ENCODE measurements at places on chromosomes 3 and 15.

DNA sequence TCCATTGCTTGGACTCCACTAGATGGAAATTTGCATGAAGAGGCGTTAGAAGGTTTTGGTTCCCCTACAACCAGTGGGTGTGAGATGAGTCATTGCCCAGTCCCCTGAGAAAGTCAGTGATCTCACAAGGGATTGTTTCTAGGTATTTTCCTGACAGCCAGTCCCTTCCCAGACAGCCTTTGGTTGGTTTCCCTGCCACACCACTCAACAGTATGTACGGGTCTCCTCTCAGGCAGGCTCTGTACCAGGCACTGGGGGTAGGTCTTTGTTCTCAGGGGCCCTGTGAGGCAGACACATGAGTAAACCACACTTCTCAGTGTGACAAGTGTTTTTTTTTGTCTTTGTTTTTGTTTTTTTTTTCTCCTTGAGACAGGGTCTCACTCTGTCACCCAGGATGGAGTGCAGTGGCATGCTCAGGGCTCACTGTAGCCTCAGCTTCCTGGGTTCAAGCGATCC, 4.0 kb downstream of the LAMP3 start:
- DNase-seq: no peak

DNA sequence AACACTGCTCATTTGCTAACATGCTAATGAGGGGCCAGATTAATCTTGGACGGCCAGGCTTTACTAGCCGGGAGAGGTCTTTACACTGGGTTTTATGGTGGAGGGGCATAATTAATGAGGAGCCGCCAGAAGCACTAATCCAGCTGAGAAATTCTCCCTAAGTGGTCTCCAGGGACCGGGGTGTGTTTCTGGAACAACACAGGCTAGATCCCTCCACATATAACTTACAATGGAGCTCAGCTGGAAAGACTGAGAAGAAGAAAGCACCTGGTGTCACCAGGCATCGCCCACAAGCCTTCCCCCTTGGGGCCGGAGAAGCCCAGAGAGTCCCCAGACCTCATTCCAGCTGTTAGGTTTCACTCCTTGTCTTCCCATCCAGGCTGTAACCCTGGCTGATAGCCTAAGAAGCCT, 127.5 kb downstream of the MEGF11 start:
- DNase-seq: peak; percentile 29

GRCh38 chr15:32718227-32718820, 520 bp downstream of the GREM1 start:
- no peak for DNase-seq

DNA sequence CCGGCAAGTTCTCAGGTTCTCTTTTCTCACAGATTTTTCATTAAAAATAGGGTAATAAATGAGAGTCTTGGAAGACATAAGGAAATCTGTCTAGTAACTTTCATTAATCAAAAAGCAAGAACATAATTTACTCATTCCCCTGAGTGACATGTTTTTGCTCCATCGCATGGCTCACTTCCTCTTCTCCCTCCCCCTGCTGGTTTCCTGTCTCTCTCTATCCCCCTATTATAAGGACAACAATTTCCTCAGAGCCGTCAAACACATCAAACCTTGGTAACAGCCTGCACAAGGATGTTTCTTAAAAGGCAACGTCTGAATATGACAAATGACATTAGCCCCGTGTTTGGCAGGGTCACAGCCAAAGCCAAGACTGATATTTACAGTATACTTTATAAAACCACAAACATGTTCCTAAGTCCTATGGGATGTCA, 1149.6 kb downstream of the IGSF11 start:
- no peak for DNase-seq

DNA sequence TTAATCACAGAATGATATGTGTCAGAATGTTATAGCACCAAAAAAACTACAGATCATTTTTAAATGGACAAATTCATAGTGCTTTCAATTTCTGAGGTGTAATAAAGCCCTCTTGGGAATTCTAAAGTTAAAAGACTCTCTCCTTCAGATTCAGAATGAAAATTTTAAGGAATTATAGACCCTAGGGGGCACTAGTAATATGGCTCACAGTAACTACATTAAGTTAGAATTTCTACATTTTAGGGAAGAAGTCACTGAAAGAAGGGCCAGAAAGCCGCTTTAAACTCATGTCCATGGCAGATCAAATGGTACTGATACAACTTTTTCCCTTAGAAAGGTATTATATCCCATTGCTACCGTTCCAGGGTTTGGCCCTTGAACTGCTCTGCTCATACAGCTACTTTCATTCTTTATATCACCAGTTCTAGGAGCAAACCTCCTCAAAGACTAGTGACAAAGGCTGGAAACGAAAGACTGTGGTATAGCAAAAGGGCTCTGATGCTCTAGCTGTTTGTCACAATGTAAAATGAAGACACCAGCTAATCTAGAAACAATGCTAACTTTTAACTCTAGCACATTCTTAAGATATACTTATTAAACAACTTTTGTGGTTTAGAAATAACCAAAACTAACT, 18.1 kb downstream of the DAZL start:
- no peak for DNase-seq

DNA sequence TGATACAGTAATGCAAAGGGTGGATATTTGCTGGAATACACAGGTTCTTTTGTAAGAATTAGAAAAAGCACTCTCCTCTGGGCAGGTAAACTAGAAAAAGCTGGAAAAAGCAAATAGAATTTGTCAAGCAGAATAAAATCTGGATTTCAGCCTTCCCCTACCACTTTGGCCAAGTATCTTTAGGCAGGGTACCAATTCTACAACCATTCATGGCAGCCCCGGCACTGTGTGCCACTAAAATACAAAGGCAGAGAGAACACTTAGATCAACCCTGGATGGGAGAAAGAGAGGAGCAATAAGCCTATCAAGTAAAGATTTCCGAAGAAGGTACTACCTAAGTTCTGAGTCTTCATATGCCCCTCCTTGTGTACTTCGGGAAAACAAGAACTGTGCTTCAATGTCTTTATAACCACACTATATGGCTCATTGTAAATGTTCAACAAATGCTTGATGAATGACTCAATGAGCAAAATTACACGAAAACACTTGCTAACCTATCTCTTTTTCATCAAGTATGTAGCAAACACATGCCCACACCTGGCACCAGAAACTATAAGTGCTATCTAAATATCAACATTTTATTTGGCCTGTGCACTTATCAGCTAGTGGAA, 20.8 kb downstream of the STAG1 start:
- no peak for DNase-seq

DNA sequence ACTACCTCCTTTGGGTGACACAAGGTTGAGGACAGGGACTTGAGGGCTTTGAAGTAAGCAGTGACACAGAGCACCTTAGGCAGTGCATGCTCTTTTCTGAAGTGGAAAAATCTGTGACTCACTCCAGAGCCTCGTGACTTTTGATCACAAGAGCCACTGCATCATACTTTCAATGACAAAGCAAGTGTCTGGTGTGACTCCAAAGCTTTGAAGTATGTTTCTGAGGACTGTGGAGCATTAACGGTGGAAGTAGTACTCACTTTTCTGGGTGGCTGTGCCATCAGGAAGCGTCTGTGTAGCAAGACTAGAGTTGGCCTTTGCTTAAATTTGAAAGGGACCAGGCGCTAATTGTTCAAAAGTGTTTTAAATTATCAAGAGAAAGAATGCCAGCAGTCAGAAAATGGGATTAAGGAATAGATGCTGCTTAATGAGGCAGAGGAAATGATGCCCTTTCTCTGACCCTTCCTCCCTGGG, 210.7 kb upstream of the TRIM42 start:
- DNase-seq: no peak

DNA sequence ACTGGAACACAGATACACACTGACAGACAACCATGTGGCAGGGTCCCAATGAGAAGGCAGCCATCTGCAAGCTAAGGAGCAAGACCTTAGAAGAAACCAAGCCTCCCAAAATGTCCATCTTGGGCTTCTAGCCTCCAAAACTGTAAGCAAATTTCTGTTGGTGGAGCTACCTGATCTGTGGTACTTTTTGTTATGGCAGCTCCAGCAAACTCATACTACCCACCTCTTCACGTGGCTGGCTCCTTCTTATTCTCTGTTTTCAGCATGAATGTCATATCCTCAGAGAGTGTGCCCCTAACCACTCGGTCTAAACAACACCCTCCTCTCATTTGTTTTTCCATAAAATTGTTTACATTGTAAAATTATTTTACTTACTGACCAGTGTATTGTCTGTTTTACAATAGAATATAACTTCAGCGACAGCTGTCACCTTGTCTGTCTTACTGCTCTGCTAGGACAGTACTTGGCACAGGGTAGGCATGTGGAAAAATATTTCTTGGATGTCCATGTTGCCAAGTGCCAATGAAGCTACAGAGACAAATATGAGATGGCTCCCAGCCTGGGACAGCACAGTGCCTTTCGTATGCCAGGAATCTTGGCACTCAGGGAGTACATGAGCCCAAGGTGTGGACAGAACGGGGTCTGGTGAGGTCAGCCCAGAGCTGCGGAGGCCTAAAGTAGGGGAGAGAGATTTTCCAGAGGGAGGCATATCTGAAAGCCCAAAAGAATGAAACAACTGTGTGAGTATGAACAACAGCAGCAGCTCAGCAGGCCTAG, 17.4 kb upstream of the SLC25A36 start:
- DNase-seq: no peak

- DNase-seq: no peak
Observed at GRCh38 chr3:186953011-186953487, 22.7 kb downstream of the ST6GAL1 start.

GRCh38 chr15:83287541-83288027, 3.1 kb upstream of the BNC1 start:
- no peak for DNase-seq

DNA sequence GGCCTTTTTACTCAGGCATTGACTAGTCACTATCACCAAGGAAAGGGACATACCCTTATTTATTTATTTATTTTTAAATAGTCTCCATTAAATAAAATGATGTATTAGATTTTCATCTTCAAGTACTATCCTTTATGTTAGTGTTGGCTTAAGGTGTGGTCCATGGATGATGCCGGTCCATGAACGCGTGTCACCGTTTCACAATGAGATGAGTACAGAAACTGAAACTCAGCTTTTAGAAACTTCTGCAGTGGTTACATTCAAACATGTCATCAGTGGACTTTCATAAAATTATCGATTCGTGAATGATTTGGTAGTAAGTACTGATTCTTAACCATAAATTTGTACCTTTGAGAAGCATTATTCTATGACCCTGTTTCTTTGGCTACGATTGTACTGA, 166.6 kb downstream of the SATB1 start:
- DNase-seq: no peak

GRCh38 chr3:32531010-32531647, 28.5 kb upstream of the CMTM6 start:
- no peak for DNase-seq

- DNase-seq: no peak
Observed at GRCh38 chr15:53216036-53216435, 425.9 kb upstream of the ONECUT1 start.

DNA sequence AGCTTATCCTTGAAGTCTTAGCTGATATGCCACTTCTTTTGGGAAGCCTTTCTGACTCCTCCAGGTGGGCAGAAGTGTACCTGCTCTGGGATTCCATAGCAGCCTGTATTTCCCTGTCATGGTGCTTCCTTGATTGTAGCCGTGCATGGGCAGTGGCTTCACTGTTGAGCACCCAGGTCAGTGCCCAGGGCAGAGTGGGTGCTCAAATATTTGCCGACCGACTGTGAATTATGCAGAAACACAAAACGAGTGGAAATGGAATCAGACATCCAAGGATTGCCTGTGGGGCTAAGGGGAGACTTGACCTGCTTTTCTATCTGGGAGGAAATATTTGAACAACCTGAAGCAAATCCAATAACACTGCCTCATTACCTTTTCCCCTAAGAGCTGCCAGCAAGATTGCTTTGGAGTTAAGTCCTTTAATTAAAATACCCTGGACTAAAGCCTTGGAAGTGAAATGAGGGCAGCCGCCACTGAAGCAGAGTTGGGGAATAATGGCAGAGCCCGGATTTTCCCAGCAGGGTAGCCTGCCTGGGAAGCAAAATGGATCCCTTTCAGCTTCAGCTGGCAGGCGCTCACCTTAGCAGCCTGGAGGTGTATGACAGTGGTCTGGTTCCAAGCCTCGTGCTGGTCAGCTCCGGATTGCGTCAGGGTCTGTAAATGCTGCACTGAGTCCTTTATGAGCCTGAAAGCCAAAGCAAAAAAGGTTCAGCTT, 14.9 kb downstream of the ACOX2 start:
- no peak for DNase-seq

DNA sequence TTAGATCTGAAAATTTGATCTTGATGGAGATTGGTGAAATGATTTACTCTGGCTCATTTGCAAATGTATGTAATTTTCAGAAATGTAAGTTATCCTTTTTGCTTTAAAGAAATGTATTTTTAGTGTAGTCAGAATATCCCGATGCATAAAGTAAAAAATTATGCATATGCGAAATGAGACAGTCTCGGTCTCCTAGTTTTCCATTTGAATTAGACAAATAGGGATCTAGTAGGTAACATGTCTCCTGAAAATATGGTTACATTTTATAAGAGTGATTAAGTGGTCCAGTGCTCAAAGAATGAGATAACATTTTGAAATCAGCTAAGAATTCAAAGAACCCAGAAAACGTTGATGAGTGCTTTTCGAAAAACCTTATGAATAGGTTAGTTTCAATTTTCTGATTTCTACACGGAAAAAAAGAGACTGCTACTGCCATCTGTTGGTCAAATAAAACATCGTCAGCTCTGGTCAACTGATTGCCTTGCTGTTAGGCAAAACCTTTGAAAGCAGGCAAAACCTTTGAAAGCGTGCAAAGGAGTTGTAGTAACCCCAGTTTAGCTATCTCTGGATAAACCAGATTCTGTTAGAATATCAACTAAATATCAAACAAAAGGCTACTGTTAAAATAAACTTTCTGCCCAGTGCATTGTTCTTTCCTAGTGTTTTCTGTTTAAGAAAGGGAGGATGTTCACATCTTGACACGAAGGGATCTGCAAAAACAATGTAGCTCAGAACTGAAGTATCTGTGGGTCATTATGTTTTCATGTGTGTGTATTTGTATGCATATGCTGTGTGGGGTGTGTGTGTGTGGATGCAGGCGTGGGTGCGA, 59.3 kb upstream of the CHMP2B start:
- DNase-seq: peak; percentile 43

DNA sequence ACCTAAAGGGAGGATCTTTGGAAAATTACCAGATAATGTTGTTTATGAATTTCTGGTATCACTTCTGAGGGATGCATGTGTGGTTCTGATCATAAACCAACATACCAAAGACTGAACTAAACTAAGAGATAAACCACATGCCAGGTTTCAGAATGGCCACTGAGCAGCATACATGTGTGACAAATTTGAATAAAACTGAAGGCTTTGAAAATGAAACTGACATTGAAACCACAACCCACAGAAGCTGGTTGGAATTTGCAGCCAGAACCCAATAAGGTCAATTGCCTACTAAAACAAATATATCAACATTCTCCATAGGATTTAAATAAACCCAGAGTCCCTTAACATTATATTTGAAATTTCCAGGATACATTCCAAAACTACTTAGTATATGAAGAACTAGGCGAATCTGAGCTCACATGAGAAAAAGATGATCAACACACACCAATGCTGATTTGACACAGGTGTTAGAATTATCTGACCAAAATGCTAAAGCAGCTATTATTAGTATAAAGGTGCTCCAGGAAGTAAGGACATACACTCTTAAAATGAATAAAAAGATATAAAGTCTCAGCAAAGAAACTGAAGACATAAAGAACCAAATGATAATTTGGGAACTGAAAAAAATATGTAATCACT, 125.0 kb downstream of the ZNF280D start:
- DNase-seq: no peak

GRCh38 chr3:115146032-115146417, 1.1 kb downstream of the ZBTB20 start:
- peak; percentile 44 for DNase-seq
